Activated naive CD8-positive, alpha-beta T cell treated with anti-CD3 and anti-CD28 coated beads, Interleukin-2, amount 10 ng/mL, durations not matched to agents 7 days and 5 days (primary cell): ENCODE measurements at places on chromosomes 5 and 9. TPM values are rescaled to one million over a fixed set of nuclear protein-coding genes. Genes with fewer than 3 reads are reported as not detected.

DNA sequence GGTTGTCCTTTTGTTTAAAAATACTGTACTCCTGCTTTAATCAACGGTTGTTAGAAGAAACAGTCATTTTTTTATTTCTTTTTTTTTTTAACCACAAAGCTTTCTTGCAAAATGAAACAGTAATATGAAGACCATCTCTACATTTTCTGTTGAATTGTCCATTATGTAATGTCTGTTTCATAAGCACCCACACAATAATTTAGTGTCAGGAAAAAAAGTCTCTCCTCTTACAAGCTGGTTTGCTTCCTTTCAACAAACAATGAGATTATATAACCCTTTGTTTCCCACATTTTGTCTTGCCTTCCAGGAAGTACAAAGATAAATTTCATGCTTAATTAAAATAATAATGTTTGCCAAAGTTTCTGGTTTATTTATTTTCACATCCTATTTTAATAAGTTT lies 16.7 kb downstream of the CTNNAL1 start:
- no peak for DNase-seq

DNA sequence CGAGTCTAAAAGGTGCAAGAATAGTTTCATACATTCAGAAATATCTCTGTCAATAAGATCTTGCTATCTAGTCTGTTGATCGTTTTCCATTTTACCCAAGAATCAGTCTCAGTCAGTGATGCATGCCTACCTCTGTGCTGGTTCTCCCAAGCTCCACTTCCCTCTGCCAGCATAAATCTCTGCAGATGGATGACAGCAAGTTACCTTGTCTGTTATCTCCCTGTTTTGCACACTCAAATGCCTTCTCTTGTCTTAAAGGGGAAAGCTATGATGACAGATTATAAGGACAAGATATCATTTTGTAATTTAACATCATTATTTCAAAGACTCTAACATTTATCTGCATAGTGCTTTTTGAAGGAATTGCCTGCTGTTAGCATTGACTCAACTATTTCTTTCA lies 802.1 kb upstream of the SEMA6A start:
- no peak for DNase-seq

DNA sequence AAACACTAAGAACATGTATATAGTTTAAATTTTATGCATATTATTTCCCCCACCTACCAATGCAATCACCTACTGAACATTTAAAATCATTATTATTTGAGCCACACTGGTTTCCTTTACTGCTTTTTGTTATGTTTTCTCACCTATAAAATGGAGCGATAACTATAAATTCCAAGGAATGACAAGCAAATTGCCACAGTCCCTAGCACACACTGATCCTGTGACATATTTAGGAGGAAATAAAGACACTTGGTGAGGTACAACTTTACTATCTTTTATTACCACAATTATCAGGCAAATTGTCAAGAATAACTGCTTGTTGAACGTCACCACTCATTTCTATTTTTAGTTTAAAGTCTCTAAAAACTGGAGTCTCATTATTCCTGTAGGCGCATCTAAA lies 1693.6 kb downstream of the EFNA5 start:
- no peak for DNase-seq

WHRN gene
- total RNA-seq = 10.5 TPM

- DNase-seq = no peak
These were observed 46.0 kb downstream of the C9orf152 start for GRCh38 chr9:110161940-110162339.

DNA sequence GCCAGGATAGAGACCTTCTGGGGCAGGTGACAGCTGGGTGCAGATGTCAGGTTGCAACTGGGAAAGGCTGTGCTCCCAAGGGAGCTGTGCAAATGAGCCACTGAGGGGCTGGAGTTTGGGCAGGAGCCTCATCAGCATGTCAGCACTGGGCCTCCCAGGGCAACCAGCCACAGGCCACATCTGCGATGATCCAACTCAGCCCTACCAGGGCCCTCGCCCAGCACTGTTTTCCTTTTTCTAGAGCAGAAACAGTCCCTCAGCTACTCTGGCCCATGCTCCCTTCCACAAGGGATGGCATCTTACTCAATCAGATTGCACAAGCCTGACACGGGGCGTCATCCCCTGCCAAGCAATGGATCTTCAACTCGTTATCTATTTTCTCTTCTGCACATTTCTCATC lies 24.8 kb downstream of the NIPAL4 start:
- DNase-seq = no peak
